ENCODE measurements at places on chromosomes 12 and 14. TPM values are rescaled to one million over a fixed set of nuclear protein-coding genes. Genes with fewer than 3 reads are reported as not detected.

The PIWIL1 gene
- polyA plus RNA-seq = 0.16 TPM

The TAS2R30 gene
- 0.17 TPM for polyA plus RNA-seq

The ITPK1 gene
- polyA plus RNA-seq = 17.0 TPM

- DNase-seq = no peak
Measured at GRCh38 chr14:22479776-22480464, 109.1 kb downstream of the DAD1 start.

- no peak for DNase-seq
Measured at GRCh38 chr14:101561145-101561896, at the start of gene DIO3. Gene DIO3 (plus strand): TSS chr14:101561495.

DNA sequence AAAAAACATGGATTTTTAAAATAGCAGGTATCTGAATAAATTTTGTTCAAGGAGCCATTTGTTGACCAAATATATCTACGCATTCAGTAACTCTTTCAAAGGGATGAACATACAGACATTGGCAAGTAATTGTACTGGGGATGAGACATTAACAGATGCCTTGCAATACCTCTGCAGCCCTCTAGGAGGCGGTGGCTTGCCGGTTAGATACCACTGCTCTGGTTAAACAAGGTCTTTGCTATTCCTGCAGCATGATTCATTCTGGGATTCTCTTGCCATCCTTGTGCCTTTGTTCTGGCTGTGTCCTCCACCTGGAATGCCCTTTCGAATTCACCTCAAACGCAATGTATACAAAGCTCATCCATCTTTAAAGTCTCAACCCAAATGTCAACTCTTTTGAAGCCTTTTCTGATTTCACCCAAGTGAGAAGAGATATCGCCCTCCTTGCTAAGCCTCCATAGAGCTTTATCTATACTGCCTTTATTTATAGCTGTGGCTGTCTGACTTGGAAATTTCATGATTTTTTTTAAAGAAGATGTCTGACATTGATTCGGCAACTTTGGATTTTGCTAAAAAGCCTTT lies 131.0 kb upstream of the SRRM4 start:
- DNase-seq = no peak

- DNase-seq = no peak
Measured at GRCh38 chr14:96364962-96365361, 1.6 kb downstream of the GSKIP start.
